Type B pancreatic cell (in vitro differentiated cells): ENCODE measurements at places on chromosomes 4 and X. TPM values are rescaled to one million over a fixed set of nuclear protein-coding genes. Genes with fewer than 3 reads are reported as not detected.

The PNMA6A gene
- total RNA-seq = 3.0 and 5.4 TPM in 2 replicates

The SULT1B1 gene
- 2.5 and 4.4 TPM in 2 replicates for total RNA-seq

DNA sequence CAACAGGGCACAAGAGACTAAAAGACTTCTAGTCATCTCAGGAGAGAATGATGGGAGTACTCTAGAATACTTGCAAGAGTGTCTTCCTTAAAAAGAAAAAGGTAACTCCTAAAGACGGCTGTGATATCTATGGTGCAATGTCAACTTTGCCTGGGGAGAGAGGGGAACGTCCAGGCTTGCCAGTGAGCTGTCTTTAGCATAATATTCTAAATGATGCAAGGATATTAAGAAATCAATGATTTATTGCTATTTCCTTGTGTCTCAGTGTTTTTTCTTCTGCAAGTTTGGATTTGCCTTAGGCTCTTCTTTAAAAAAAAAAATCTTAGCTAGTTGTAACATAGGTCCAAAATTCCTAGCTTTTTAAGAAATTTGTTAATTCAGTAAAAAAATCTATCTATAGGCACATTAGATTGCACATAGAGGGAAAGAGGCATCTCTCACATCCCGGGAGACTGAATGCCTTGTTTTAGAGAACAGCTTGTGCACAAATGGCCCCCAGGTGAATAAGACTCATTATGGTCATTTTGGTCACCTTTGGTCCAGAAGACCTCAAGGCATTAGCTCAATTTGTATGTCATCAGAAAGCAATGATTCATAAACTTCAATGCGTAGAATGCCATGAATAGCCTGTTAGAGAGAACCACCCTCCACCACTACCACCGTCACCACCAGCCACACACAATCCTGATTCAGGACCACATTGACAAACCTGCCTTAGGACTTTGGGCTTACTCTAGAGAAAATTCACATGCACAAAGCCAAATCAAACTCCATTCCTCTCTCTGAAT lies 104.1 kb downstream of the PALLD start:
- no peak for DNase-seq

GRCh38 chr4:159110961-159111360 lies 8.1 kb downstream of the RAPGEF2 start:
- no peak for DNase-seq

- DNase-seq = no peak
These were observed 10.5 kb downstream of the RASSF6 start for GRCh38 chr4:73609706-73610105.
